ENCODE measurements at places on chromosomes 5 and 9.

GRCh38 chr9:9352877-9353481 is 1259.8 kb downstream of the PTPRD start:
- no peak for DNase-seq

- no peak for DNase-seq
Observed at GRCh38 chr5:1096838-1097237, 15.0 kb downstream of the SLC12A7 start.

GRCh38 chr9:32413424-32413823 is 29.0 kb downstream of the ACO1 start:
- no peak for DNase-seq

DNA sequence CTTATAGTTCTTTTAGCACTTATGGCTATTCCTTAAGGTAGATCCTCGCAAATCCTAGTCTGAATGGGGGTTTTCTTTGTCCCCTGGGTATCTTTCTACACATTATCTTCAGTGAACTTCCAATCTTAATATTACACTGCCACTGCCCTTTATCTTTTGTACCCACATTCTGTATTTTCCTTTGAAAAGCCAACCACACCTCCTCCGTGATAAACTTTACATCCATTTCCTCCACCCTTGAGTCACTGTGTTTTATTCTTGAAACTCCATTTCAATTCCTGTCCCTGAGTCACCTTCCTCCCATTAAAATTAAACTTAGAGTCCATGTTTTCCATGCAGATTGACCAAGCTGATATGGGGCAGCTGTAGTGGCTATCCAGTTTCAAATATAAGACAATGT is 43.2 kb upstream of the RICTOR start:
- no peak for DNase-seq

GRCh38 chr9:77013206-77013931 is 6.1 kb upstream of the FOXB2 start:
- no peak for DNase-seq

DNA sequence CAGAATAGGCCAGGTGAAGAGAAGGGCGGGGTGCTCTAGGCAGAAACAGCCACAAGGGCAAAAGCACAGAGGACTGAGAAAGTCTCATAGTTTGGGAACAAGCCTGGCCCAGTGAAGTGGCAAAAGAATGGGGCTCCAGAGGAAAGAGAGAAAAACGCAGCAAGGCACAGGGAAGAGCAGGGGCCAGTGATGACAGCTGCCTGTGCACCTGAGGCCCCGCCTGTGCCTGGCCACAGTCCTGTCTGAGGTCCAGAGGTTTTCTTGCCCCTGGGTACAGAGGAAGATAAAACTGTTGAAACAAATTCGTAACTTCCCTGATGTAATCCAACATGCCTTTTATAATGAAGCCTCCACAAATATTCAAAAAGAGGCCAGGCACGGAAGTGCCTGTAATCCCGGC is 22.0 kb downstream of the FRRS1L start:
- no peak for DNase-seq

DNA sequence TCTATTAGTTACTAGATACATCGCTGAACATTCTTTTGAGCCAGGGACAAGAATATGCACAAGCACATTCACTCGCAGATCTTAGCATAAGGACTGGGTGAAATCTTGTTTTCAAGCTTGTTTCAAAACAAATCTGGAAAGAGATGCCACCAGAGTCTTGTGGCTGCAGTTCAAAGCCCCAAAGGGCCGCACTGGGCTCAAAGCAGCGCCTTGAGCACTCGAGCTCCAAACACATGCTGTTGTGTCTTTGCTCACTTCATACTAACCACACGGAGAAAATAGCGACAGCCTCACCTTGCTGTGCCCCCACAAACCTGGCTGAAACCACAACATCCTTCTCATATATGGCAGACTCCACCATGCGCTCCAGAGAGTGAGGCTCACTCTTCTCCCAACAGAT is 34.2 kb upstream of the IL7R start:
- DNase-seq: no peak

- DNase-seq: no peak
Observed at GRCh38 chr9:127187231-127187956, 65.0 kb upstream of the ANGPTL2 start.

DNA sequence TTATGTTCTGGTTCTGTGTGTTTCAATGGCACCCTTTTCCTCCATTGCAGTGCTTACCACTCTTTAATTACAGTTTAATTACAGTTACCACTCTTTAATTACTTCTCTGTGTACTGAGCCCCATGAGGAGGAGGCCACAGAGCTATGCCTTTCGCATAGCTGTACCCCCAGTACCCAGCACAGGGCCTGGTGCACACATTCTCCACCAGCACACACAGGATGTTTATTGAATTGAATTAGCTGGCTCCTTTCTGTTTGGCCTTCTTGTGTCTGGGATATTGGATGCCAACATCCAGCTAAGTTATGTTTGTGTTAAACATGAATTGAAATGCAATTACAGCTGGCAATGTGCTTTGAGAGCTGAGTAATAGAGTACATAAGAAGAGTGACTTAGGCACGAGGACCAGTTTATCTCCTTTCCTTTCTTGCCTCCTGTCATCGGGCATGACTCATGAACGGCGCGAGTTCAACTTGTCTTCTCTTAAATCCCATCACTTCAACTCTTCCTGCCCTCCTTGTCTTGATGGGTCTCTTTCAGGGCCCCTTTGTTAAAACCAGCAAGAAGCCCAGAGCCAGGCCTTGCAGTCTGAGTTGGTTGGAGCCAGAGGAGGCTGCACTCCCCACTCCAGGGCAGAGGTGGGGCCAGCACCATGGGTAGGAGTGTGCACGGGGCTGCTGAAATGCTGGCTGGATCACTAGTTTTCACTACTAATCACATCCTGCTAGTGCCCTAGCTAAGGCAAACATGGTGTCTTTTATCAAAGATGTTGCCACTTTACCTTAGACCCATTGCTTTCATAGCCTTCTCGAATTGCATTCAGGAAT is 37.4 kb downstream of the MVB12B start:
- no peak for DNase-seq

DNA sequence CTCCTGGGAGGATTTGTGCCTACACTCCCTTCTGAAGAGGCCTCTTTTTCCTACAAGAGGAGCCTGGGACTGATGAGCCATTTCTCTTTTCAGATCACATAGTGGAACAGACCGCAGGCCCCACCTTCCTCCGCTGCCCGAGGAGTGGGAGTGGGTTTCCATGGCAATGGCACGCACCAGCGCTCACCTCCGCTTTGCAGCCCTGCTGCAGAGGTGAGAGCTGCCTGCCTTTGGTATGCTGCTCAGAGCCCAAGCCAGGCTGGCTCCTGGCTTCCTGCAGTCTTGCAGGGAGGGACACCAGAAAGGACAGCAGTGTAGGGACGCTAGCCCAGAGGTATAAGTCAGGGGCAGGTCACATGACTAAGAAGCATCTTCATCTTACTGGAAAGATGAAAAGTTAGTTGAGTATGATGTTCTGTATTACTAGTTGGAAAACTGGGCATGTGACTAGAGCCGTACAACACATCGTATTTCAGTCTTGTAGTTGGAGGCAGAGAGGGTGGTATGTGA is 12.4 kb downstream of the PTTG1 start:
- DNase-seq: peak; percentile 46

DNA sequence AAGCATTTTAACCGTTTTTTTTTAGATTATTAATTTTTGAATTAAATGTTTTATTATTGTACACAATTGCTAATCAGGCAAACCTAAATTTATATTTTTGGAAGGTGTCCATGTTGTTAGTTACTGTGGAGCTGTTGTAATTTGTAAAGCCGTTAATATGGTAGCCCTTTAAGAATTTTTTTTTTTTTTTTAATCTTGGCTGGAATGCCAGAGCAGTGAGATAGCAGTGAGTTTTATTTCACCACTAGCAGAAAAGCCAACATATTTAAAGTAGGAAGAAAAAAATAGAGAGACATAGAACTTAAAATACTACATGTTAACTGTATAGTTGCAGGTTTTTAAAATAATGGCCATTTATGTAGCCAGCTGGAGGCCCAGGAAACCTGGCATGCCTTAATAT is 35.3 kb upstream of the RNF20 start:
- DNase-seq: no peak

- no peak for DNase-seq
Observed at GRCh38 chr5:157434096-157434495, 25.9 kb upstream of the NIPAL4 start.

GRCh38 chr5:157106630-157107461 is 2.0 kb downstream of the HAVCR2 start:
- DNase-seq: peak; percentile 60

DNA sequence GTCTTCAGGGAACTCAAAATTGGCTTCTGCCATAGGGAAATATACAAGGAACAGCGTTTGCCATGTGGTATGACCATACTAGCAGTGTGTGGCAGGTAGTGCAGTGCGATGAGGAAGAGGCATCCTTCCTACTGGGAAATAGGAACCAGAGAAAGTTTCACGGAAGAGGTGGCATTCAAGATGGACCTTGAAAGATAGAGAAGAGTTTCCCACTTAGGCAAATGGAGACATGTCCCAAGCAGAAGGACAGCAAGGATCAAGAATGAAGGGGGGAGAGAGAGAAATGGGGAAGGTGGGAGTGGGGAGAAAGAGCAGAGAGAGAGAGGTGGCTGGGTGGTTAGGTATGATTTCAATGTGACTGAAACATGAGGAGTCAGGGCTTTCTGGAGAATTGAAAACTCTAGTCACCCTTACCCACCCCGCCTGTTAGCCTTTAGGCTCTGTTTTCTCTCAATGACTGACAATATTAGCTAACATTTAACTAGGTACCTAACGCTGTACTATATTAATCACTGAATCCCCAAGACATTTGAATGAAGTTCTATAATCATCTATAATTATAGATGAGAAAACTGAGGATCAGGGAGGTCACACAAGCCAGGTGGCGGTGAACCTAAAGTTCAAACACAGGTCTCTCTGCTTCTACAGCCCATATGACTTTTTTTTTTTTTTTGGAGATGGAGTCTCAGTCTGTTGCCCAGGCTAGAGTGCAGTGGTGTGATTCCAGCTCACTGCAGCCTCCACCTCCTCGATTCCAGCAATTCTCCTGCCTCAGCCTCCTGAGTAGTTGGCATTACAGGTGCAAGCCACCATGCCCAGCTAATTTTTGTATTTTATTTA is 171.3 kb downstream of the NR3C1 start:
- DNase-seq: no peak

- DNase-seq: no peak
Observed at GRCh38 chr9:37301042-37301853, 121.2 kb upstream of the GRHPR start.

GRCh38 chr9:74083681-74084433 is 413.3 kb upstream of the RORB start:
- no peak for DNase-seq

All from activated CD4-positive, alpha-beta T cell treated with anti-CD3 and anti-CD28 coated beads, Interleukin-2, amount 50 U/mL, for 48 hours (primary cell).